ENCODE measurements at places on chromosomes 7 and 10. TPM values are rescaled to one million over a fixed set of nuclear protein-coding genes. Genes with fewer than 3 reads are reported as not detected.

GRCh38 chr10:120940299-120940900 lies 89.2 kb downstream of the WDR11 start:
- no peak for DNase-seq

DNA sequence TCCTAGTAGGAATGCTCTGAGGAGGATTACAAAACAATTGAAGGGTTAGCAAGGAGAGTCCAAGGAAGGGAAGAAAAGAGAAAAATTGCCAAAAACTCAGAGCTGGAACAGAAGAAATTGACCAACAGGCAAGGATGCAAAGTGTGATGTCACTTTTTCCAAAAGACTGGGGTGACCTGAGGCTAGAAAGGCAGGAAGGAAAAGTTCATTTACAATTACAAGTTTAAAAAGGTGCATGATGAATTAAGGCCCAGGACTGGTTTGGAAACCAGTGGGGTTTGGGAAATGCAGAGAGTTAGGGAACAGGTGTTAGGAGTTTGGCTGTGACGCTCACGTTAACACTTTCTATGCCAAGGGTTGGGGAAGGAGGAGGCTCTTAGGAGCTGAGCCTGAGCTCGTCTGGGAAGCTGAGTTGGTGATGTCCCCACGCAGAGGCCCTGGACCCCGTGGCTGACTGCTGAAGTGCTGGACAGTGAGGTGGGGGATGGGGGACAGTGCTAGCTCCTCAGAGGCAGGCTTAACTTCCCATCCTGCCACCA lies 92.6 kb upstream of the PODXL start:
- no peak for DNase-seq

- no peak for DNase-seq
Observed at GRCh38 chr7:108286290-108286904, 156.2 kb upstream of the LAMB4 start.

DNA sequence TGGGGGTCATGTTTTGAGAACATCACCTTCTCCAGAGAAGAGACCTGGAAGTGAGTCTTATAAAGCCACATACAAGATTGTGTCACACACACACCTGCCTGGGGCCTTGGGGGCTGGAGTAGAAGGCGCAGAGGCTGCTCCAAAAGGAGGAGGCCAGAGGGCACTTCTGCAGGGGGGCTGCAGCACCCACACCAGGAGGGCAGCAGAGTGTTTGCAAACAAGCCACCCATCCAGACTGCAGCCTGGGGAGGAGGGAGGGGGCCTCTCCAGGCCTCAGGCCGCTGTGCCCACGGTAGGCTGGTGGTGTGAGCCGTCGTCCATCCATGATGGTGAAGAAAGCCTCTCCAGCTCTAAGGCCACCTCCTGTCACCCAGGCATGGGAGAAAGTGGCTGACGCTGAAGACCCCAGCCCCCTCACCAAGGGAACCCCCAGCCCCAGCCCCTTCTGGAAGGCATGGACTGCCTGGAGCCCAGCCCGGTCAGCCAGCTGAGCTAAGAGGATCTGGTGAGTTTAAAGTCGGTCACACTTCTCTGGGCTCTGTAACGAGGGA lies 77.5 kb downstream of the FOXL3 start:
- DNase-seq: no peak

DNA sequence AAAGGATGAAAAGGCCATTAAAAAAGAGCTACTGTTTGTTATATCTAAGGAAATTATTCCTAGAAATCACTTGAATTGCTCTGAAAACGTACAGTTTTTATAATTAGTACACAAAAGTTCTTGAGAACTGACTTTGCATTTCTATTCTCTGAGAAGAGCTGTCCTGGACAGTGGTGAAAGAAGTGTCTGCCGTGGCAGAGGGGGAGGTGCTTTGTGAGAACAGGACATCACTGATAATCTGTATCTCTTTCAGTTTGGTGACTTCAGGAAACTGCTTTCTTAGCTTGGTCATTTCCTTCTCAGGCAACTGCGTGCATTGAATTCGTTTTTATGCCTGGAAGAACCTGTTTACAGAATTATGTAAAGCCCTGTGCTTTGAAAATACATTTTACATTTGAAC lies 52.1 kb downstream of the POLL start:
- no peak for DNase-seq

DNA sequence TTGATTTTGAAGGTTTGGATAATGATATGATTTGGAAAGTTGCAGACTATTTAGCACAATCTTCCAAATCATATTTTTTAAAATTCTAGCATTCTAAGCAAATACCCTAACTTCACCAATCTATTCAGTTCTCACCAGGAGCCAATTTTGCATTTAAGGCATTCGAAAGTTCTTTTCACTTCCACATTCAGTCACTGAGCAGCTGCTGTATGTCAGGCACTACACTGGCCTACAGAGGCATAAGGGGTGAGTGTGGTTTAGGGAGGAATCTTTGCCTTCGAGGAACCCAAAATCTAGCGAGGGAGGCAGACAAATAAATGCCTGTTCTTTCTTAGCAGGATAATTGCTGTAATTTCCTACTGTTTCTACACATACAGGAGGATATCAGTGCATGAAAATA lies 10.7 kb upstream of the UCN3 start:
- no peak for DNase-seq

DNA sequence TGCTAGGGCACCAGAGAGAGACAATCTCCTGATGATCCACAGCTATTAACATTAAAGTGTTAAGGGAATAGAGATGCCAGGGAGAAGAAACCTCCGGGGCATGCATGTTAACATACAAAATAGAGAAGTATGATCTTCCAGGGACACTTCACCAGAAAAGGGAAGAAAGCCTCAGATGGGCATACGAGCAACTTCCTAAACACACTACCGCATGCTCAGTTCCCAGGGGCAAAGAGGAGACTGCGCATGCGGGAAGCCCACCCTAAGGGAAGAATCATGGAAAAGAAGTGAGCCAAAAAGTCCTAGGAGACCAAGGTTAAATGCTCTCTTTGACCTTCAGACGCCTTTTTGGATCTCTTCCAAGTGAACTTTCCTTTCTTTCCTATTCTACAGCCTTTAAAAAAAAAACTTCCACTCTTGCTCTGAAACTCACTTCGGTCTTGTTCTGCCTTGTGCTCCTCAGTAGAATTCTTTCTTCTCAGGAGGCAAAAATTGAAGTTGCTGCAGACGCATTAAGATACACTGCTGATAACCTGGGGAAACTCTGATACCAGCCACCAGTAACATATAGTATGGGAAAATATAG lies 1211.3 kb downstream of the REEP3 start:
- no peak for DNase-seq

- DNase-seq: no peak
Observed at GRCh38 chr10:94205396-94205831, 157.3 kb downstream of the NOC3L start.

The ZNF775 gene
- 4.5 TPM for total RNA-seq

DNA sequence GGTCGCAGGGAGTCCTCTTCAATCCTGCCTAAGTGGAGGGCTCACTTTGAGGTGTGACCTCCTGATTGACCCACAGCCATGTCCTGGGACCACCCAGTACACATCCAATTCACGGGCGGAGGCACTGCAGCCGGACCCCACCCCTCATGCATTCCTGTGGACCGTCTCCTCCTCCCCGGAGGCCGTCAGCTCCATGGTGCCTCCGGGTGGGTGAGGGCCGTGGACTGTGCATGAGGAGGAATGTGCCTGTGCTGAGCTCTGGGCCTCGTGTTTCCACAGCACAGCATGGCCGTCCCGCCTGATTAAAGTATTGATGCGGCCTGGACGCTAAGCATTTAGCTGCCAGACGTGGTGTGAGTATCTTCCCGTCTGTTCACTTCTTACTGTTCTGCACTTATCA lies 52.8 kb downstream of the CFAP46 start:
- DNase-seq: no peak

The CDNF gene
- total RNA-seq: 1.1 TPM

- DNase-seq: no peak
Observed at GRCh38 chr7:42440951-42441350, 203.9 kb upstream of the GLI3 start.

DNA sequence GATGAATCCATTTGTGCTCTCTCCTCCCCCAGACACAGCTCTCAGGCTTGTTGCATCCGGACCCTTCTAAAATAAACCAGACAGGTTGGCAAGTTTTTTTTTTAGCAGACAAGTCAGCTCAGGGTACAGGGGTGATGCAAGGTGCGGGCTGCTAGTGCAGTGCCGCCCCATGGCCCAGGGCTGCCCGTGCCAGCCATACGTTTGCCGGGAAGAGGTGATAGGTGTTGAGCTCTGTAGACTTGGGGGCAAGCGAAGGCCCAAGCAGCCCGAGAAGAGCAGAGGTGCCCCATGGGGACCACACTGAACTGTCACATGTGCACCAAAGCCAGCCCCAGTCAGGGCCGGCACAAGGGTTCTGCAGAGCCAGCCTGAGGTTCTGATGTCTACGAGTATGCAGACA lies 57.1 kb upstream of the PDSS1 start:
- DNase-seq: no peak

GRCh38 chr7:99730238-99730810 lies 4.7 kb downstream of the CYP3A7 start:
- no peak for DNase-seq

DNA sequence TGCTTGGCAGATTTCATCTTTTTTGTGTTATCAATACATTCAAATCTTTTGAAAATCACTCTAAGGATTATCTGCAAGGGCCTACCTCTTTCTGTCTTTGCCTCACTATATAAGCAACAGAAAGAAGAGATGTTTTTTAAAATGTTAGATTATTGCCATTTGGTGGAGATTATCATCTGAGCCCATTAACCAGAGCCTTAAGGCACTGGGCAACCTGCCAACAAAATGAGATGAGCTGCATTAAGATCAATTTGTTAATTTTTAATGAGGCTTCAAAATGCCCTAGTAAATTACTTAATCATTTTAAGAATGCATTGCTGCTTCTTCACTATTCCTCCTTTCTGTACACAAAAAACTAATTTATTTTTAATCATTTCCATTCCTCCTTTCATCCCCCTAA lies 314.1 kb downstream of the SNX13 start:
- DNase-seq: no peak

- DNase-seq: no peak
Observed at GRCh38 chr7:22111661-22112060, 166.0 kb upstream of the CDCA7L start.

The TPK1 gene
- total RNA-seq: 5.4 TPM

The SLC39A12 gene
- total RNA-seq: not detected

- no peak for DNase-seq
Observed at GRCh38 chr10:95260909-95261552, 29.8 kb downstream of the PDLIM1 start.

The PRSS37 gene
- not detected for total RNA-seq

DNA sequence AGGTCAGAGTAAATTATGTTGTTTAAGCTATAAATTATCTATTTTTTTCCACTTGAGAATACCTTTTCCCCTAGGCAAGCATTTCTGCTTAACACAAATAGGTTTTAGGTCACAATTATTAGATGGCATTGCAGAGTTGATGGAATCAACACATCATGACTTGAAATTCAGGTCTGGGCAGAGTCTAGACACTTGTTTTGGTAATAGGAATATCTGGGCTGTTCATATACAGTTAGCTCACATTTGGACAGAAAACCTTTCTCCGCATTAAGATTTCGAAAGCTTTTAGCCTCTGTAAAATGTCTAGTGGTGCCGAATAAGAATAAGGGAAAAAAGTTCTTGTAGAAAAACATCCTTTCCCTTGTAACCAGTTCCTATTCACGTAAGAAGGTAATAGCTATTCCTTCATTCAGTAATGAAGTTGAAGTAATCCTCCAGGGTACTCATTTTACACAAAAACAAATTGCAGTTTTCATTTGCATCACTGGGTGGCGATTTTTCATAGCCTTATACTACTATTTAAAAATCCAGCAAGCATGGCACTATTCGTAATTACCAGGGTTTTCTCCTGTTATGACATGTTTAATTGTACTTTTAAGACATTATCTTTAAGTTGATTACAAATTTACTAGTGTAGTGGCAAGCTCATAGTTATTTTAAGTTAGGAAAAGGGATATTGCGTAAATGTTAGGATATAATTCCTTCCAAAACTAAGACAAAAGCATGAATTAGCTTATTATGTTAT lies 37.0 kb downstream of the RPA3 start:
- DNase-seq: peak; percentile 44

The MNX1 gene
- total RNA-seq: 7.7 TPM

DNA sequence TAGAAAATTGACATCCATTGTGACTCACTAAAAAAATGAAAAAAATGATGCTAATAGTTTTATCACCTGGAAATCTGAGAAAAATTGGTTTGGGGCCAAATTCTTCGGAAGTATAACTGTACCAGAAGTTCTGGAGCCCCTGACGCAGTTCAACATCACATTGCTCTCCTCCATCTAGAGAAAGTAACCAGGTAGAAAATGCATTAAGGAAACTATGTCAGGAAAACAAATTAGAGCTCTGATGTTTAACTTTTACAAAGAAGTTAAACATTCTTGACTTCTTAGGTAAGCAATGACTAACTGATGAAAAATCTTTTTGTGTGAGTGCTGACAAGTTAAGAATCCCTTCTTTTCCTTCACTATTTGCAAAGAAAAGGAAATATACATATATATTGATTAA lies 61.1 kb upstream of the TMEM196 start:
- DNase-seq: no peak

The ACADSB gene
- total RNA-seq: 33.3 TPM
